M059J (cell line): ENCODE measurements at places on chromosomes 5 and 9.

GRCh38 chr5:148632255-148633066 is 21.9 kb downstream of the HTR4 start:
- no peak for DNase-seq

GRCh38 chr5:147921136-147921535 is 14.8 kb upstream of the C5orf46 start:
- DNase-seq: no peak

DNA sequence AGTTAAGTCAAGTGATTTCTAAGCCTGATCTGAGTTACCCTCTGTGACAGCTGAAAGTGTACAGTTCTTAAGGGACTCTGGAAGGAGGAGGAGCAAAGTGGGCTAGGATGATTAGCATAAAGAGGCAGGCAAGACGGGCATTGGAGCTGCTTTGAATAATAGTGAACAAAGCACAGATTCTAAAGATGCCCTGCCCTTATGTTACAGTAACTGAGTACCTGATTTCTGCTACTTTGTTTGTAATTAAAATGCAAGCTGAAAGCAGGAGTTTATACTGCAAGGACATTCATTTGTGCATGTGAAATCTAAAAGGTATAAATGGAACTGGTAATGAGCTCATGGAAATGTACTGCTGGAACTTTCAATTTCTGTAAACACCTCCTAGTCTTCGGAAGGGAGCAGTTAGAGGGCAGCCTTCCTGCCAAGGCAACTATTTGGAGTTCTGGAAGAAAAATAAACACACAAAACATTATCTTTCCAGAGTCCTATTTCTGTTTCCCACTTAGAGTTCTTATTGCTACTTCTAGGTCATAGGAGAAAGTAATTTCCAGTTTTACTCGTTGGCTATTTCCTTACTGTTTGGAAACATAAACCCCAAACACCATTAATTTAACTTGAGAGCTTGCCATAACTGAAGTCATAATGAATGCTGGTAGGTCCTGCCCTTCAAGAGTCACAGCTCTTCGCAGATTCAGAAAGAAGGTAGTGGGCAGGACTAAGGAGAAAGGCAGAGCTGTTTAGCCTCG is at the start of gene RANBP3L:
RANBP3L (minus strand) TSS at position 45 of the 746 bp plus-strand sequence. CDS start 486 bp downstream, outside the sequence.
- peak; percentile 78 for DNase-seq

- peak; percentile 64 for DNase-seq
Observed at GRCh38 chr9:6305954-6306563, 22.1 kb upstream of the TPD52L3 start.

GRCh38 chr9:1980387-1980786 is 34.8 kb upstream of the SMARCA2 start:
- no peak for DNase-seq

DNA sequence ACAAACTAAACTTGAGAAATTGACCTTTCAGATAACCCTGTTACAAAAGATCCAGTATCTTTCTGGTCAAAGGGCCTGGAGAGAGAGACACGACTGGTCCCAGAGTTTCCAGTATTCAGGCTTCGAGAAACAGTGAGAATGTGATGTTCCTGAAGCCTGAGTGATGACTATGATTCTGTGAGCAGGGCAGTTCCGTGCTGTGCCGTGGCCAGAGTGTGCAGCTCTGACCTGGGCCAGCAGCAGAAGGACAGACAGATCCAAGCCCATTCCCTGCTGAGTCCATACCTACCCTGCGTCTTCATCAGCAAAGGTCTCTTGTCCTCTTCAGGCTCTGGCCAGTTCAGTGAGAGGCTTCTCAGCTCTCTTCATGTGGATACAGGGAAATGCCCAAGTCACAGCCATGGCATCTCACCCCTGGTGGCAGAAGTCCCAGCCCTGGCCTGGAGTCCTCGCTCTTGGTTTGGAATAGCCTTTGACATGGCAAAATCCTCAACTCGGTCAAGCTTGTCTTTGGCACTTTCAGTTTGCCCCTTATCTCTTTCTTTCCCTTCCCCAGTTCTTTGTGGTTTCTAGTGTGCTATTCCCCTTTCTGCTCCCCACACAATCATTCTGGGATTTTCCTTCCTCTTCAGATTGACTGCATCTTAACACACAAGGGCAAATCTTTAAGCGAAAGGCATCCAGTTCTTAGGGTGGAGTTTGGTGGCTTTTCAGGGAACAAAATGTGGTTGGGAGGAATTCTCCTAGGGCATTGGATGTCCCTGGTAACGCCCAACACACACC is 107.7 kb downstream of the LIFR start:
- DNase-seq: no peak

DNA sequence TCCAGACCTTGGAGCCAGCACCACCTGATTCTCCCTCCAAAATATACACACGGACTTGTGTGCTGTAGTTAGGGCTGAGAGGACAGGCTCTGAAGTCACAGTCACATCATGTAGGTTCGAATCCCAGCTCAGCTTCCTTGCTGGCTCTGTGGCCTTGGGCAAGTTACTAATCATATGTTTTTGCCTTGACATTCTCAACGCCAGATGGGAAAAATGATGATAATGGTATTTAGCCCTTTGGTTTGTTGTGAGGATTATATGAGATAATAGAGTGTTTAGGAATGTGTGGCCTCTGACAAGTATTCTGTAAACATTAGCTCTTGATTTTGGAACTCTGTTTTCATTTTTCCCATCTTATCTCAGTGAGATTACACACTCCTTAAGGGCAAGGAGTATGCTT is 72.5 kb downstream of the PLAC8L1 start:
- DNase-seq: no peak

DNA sequence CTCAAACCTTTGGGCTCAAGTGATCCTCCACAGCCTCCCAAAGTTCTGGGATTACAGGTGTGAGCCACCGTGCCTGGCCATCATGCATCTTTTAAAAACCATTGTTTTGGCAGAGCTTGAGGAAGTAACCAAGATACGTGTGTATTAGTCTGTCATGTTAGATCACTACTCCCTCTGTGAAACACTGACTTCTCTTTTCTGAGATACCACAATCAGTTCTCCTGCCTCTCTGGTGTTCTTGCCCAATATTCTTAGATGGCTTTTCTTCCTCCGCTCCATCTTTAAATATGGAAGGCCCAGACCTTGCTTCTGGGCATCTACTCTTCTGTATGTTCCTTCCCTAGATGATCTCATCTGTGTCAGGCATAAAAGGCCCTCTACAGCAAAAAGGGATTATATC is 14.2 kb upstream of the CCNB1 start:
- DNase-seq: no peak

- DNase-seq: peak; percentile 71
Observed at GRCh38 chr5:91266184-91266705, 116.9 kb downstream of the ARRDC3 start.

DNA sequence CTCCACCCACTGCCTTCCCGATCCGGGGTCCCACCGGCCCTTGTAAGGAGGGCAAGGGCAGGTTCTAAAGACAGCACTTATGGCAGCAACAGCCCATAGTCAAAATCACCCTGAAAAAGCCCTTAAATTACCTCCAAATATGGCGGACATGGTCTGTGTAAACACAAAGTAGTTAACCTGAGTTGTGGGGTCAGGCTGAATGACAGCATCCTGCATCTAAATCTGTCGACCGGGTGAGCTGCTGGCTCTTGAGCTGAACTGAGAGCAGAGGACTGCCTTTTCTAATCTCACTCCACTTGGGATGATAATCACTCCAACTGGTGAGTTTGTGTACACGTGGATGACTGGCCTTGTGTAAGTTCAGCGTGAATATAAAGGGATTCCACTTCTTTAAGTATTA is 249.6 kb downstream of the DENND1A start:
- DNase-seq: no peak

DNA sequence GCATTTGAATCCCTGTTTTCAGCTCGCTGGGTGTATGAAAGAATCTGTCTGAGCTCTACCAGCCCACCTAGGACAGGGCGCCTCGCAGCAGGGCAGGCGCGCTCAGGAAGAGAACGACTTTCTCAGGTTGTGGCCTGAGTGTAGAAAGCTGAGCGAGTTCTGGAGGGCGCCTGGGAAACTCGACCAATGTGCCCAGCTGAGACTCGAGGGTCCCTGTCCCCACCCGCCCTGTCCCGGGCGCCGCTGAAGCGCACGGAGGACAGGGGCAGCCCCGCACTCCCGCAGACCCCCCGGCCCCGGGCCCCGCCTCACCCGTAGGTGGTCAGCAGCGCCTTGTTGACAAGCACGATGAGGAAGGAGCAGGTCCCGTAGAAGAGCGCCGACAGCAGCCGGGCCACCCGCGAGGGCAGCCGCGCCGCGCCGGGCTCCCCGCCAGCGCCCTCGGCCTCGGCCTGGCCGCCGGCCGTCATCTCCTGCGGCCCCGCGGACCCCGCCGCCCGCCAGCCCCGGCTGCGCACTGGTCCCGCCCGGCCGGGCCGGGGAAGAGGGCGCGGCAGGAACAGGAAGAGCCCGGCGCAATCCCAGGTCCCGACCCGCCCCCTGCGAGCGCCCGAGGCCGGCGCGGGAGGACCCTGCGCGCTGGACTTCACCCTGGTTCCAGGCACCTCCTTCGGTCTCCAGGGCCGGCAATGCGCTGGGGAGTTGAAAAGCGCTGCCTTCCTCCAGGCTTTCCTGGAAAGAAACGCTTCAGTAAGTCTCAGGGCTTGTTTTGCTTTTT is at the start of gene SLC35D2:
SLC35D2 (minus strand) TSS at position 547 of the 778 bp plus-strand sequence; CDS start at position 470, 77 bp downstream.
- DNase-seq: peak; percentile 78

GRCh38 chr5:87151547-87151946 is 116.1 kb upstream of the RASA1 start:
- peak; percentile 93 for DNase-seq

- DNase-seq: peak; percentile 77
Observed at GRCh38 chr5:88883836-88884607, 1.0 kb upstream of the MEF2C start.

DNA sequence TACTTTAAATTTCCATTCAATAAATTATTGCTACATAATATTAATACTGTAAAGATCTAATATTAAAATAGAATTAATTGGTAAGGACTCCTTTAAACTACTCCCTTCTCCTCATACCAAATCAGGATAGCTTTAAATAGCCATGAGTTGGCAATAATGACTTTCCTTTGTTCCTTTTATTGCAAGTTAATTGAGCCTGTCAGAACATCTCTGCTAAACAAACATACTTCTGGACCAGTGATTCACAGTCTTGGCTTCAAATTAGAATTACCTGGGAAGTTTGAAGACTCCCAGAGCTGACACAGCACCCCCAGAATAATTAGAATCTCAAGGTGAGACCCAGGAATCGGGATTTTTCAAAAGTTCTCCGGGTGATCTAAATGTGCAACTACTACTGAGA is 18.7 kb downstream of the C5orf58 start:
- no peak for DNase-seq

DNA sequence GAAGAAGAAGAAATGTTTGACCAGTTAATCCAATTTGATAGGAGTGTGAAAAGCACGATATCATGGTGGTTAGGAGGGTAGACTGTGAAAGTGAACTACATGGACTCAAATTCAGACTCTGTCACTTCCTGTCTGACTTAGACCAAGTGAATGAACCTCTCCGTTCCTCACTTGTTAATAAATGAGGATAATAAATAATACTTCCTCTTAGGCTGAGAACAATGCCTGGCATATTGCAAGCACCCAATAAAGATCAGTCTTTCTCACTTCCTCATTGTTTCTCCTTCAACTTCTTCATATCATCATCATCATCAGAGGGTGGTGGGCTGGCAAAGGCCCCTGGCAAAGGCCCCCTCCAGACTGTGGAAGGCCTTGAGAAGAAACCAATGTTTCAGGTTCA is 148.7 kb downstream of the CDK5RAP2 start:
- DNase-seq: no peak

DNA sequence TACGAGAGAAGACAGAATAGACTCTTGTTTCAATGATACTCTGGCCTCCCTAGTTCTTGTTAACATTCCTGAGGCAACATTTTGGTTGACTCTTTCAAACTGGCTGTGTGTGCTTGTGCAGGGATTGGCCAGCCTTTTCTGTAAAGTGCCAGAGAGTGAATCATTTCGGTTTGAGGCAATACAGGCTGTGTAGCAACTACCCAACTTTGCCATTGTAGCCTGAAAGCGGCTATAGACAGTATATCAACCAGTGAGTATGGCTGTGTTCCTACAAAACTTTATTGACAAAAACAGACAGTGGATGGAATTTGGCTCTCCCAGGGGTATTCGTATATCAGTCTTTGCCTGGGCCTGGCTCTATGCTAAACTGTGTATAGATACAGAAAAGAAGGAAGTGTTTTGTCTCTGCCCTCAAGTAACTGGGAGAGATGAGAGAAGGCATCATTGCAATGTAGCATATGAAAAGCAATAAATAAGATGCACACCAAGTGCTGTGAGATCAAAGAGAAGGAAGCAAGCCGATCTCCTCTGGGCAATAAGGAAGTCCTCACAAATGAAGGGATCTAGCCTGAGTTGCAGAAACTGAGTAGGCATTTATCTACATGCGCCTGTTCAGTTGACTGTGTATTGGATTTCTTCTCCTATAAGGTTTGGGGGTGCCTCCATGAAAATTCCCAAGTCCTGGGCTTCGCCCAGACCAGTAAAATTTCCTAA is 568.0 kb upstream of the KLF4 start:
- peak; percentile 96 for DNase-seq

DNA sequence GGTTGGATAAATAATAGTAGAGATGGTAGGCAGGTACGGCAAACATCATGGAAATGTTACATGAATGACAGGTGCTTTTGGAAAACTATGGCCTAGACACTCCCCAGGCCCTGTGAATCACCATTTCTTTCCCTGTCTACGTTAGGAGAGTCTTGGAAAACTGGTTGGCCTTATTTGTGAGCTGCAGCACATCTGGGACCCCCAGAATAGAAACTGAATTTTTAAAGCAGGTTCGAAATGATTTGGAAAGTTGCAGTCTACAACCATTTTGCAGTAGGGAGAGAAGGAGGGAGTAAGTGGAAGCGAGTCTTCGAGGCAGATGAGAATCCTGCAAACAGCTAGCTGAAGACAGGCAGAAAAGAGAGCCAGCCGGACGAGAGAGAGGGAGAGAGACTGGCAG is 13.0 kb downstream of the C1QTNF2 start:
- no peak for DNase-seq

- DNase-seq: peak; percentile 72
Observed at GRCh38 chr5:72244862-72245371, 75.1 kb downstream of the MRPS27 start.

- DNase-seq: peak; percentile 85
Observed at GRCh38 chr9:107504585-107505455, 15.3 kb upstream of the KLF4 start.

GRCh38 chr5:16784843-16785791 is 151.0 kb downstream of the MYO10 start:
- peak; percentile 15 for DNase-seq

DNA sequence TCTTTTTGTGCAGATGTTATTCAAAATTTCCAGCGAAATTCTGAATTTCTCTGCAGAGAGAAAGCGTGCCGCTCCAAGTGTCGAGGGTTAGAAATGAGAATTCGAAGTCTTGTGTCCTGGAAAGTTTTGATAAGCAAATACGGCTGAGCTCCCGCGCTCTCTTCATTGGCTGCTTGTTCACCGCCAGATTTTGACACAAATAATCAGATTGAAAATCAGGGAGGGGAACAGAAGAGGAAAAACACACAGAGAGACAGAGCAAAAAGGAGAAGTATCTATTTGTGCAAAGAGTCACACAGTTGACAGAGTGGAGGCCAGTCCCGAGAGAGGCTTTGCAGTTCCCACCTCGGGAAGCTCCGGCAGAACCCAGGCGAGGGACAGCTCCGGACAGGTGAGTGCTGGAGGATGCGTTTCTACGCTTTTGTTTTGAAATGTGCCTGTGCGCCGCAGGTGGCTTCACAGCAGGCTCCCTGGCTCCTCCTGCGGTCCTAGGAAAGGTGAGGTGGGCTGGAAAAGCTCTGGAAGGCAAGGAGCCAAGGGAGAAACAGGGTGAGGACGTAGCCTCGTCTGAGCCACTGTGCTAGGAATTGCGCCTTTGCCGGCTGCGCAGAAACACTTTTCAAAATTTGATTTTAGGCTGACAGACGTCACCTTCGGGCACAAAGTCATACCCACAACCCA is at the start of gene GFI1B:
GFI1B (plus strand) TSS at position 244 of the 681 bp plus-strand sequence. CDS start 7,985 bp downstream, outside the sequence.
- DNase-seq: no peak
